NCI-H1092 (cell line): ENCODE measurements at places on chromosomes 16 and 17.

DNA sequence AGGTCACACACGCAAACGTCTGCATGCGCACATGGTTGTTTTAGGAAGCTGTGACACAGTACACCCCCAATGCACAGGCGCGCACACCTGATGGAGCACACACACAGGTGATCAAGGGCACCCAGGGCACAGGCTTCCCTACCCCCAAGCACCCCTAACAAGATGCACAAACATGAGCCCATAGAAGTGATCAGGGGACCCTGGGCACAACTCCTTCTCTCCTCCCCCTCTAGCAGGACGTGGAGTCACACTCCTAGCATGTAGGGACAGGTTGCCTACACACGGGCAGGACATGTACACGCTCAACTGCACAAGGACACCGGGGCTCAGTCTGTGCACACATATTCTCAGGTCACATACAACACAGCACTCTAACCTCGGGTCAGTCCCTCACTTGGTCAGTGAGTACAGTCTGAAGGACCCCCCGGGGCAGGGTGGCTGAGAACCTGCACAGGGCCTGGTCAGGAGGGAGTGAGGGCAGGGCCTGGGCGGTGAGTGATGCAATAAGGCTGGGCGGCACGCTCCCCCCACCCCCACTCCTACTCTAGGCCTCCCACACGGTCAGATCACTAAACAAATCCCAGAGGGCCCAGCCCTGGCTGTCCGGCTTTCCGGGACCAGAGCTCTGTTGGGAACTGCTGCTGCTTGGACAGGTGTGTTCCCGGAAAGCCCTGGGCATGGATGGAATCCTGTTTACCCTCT lies 751 bp upstream of the DOC2B start:
- no peak for DNase-seq

GRCh38 chr17:56291226-56291805 lies 138.0 kb downstream of the ANKFN1 start:
- DNase-seq, result no peak

GRCh38 chr16:67392301-67393059 lies 818 bp downstream of the TPPP3 start:
- no peak for DNase-seq

- DNase-seq, result no peak
These were observed 15.3 kb downstream of the CMTM3 start for GRCh38 chr16:66619534-66620428.

- peak; percentile 13 for DNase-seq
These were observed 97.2 kb downstream of the NOG start for GRCh38 chr17:56690441-56691291.

DNA sequence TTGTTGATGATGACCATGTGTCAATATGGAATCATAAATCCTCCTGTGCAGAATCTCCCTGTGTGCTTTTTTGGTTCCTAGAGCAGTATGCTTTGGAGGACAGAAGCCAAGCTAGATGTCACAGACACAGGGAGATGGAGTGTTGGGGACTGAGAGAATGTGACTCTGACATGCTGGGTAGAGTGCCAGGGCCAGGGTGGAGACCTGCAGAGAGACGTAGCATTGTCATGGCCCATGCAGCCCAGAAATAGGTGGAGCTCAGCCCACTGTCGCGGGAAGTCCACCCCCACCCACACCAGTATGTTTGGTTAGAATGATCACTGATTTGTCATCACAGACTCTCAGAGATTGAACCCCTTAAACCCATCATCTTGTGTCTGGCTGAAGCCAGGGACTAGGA lies 39.2 kb upstream of the ADCY7 start:
- no peak for DNase-seq

GRCh38 chr16:65481956-65482355 lies 360.1 kb upstream of the CDH11 start:
- no peak for DNase-seq

GRCh38 chr16:30893417-30893743 lies 497 bp downstream of the BCL7C start:
- no peak for DNase-seq

GRCh38 chr17:20028443-20028842 lies 19.3 kb downstream of the SPECC1 start:
- no peak for DNase-seq

- DNase-seq, result no peak
These were observed 87.5 kb upstream of the SOX9 start for GRCh38 chr17:72033334-72033733.

DNA sequence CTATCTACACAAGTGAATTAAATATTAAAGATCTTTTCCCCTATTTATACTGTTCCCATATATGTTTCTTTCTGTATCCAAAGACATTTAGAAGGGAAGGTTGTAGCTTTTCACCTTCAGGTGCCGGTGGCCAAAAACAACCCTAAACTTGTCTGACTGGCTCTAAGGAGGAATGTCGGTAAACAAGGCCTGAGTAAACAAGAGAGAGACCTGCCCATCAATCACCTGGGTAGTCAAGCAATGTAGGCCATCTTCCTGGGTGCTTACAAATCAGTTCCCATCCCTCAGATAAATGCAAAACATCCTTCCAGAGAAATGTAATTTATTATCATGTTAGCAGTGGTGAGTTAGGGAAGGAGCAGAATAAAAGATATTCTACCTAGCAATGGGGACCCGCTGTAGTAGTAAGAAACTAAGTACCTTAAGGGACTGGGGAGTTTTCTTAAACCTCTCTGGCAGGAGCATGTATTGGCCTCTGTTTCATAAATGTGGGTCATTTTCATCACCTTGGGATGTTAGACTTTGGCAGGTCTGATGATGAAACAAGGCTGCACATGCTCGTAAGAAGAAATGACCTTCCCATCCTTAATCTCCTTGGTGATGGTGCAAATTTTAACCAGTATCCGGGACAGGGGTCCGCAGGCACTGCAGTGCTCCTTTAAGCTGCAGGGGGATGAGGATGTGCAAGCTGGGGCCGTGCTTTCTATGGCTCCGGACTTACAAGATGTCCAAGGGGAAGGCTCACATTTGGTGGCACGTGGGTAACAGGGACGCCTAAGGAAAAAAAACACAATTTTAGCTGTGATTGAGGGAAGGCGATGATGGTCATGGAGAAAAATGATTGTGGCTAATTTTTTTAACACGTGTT lies 8.4 kb downstream of the KRT39 start:
- no peak for DNase-seq

DNA sequence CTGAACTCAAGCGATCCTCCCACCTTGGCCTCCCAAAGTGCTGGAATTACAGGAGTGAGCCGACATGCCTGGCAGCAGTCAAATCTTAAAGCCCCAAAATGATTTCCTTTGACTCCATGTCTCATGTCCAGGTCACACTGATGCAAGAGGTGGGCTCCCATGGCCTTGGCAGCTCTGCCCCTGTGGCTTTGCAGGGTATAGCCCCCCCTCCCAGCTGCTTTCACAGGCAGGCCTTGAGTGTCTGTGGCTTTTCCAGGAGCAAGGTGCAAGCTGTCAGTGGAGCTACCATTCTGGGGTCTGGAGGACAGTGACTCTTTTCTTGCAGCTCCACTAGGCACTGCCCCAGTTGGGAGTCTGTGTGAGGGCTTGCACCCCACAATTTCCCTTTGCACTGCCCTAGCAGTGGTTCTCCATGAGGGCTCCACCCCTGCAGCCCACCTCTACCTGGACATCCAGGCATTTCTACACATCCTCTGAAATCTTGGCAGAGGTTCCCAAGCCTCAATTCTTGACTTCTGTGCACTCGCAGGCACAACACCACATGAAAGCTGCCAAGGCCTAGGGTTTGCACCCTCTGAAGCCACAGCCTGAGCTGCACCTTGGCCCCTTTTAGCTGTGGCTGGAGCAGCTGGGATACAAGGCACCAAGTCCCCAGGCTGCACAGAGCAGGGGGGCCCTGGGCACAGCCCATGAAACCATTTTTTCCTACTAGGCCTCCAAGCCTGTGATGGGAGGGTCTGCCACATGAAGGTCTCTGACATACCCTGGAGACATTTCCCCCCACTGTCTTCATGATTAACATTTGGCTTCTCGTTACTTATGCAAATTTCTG lies 79.3 kb upstream of the ARL4D start:
- DNase-seq, result no peak

GRCh38 chr16:74224828-74225612 lies 71.6 kb upstream of the PSMD7 start:
- DNase-seq, result no peak

DNA sequence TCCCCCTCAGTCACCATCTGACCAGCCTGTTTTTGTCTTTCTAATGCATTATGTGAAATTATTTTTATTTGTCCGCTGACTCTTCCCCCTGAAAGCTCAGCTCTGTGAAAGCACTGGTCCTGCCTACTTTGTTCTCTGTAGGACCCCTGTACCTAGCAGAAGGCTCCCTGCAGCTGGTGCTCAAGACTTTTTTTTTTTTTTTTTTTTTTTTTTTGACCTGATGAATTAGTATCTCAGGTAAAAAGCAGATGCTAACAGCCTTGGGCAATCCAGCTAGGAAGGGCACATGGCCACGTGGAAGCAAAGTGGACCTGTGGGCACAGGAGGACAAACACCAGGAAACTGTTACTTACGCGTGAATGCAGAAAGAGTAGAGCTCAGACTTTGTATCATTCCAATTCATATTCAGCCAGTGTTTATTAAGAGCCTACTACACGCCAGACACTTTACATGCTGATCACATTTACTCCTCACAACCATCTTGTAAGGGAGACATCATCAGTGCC lies 629 bp upstream of the UNC119 start:
- DNase-seq, result no peak

GRCh38 chr17:56613131-56613530 lies 19.6 kb downstream of the NOG start:
- no peak for DNase-seq

DNA sequence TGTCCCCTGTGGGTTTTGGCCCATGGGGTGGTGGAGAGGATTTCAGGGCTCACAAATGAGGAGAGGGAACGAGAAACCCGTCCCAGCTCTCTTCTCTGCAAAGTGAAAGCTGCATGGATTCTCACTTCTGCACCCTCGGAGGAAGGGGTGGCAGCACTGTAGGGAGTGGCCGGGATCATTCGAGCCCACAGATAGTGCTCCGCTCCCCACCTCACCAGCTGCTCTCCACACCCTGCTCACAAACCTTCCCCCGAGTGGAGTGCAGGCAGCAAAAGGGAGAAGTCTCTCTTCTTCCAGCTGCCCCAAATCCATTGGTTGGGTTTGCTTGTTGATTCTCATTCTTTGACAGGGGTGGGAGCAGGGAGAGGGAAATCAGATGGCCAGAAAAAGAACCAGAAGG lies 20.1 kb downstream of the STAT5A start:
- no peak for DNase-seq

- no peak for DNase-seq
These were observed 124.9 kb downstream of the WSCD1 start for GRCh38 chr17:6195123-6195522.

DNA sequence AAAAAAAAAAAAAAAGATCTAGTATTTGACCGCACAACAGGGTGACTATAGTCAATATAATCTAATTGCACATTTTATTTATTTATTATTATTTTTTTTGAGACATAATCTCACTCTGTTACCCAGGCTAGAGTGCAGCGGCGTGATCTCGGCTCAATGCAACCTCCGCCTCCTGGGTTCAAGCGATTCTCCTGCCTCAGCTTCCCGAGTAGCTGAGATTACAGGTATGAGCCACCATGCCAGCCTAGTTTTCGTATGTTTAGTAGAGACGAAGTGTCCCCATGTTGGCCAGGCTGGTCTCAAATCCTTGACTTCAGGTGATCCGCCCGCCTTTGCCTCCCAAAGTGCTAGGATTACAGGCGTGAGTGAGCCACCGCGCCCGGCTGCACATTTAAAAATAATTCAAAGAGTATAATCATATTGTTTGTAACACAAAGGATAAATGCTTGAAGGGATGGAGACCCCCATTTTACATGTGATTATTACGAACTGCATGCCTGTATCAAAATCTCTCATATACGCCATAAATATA lies 794 bp downstream of the ANKS3 start:
- no peak for DNase-seq
